EH (cell line): ENCODE measurements at places on chromosomes 16 and 17.

DNA sequence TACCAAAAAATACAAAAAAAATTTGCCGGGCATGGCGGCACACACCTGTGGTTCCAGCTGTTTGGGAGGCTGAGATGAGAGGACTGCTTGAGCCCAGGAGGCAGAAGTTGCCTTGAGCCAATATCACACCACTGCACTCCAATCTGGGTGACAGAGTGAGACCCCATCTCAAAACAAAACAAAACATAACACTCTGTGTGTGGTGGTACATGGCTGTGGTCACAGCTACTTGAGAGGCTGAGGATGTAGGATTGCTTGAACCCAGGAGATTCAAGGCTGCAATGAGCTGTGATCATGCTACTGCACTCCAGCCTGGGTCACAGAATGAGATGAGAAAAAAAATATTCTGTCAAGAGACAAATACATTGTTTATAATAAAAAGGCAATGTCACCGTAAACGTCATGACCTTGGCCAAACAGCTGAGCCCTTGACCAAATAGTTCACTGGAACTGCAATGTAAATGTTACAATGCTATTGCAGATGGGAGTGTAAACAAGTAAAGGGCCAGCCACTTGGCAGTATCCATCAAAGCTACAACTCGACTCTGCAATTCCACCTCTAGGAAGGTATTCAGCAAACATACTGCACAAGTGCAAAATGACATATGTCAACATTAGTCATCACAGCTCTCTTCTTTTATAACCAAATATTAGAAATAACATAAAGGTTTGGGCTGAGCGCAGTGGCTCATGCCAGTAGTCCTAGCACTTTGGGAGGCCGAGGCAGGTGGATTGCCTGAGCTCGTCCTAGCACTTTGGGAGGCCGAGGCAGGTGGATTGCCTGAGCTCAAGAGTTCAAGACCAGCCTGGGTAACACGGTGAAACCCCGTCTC, 16.9 kb downstream of the EARS2 start:
- no peak for DNase-seq

GRCh38 chr17:66715076-66715675, 119.7 kb upstream of the CACNG5 start:
- no peak for DNase-seq

- DNase-seq = peak; percentile 21
Measured at GRCh38 chr16:68539711-68540239, 684 bp downstream of the ZFP90 start.

DNA sequence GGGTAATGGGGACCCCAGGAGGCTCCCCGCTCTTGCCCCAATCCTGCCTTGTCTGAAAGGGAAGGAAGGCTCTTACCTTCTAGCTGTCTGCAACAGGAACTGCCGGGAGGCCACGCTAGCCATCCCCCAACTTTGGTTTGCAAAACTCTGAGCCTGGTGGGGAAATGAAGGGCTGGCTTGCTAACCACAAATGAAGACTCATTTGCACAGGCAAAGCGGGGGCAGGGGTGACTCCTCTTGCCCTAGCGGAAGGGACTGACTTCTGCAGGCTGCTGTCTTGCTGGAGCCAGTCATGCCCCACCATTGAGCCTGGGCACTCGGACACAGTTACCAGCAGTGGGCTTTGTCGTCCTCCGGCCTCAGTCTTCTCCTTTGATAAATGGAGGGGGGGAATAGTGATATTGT, 52.6 kb downstream of the PLCG2 start:
- DNase-seq = peak; percentile 4

DNA sequence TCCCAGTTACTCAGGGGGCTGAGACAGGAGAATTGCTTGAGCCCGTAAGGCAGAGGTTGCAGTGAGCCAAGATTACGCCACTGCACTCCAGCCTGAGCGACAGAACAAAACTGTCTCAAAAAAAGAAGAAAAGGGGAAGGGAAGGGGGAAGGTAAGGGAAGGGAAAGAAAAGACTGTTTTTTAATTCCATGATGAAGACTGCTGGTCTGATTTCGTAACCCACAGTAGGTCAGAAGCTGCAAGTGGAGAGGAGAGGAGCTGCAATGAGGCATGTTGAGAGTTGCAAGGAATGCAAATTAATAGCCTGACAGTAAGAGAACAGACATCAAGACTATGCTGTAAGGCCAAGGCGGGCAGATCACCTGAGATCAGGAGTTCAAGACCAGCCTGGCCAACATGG, 33.3 kb downstream of the HELZ start:
- DNase-seq = peak; percentile 64

- no peak for DNase-seq
Measured at GRCh38 chr16:13926891-13927290, 6.9 kb downstream of the ERCC4 start.

DNA sequence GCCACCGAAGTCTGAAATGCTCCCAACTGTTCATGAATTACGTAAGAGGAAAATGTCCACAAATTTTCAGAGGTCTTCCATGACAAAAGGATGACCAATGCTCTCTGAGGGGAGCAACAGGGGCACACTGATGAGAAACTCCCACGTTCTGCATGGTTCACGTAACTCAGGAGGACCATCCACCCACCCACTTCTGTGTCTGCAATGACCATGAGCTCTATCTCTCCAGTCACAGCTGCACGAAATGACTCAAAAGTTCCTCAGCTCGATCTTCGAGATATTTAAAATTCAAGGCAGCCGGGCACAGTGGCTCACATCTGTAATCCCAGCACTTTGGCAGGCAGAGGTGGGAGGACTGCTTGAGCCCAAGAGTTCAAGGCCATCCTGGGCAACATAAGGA, 15.8 kb downstream of the WDR45B start:
- DNase-seq = no peak

GRCh38 chr17:28065706-28066105, 23.2 kb downstream of the NLK start:
- no peak for DNase-seq

GRCh38 chr17:17180141-17180603, 26.0 kb downstream of the PLD6 start:
- no peak for DNase-seq

- peak; percentile 50 for DNase-seq
Measured at GRCh38 chr16:69542974-69543373, 22.8 kb upstream of the NFAT5 start.

DNA sequence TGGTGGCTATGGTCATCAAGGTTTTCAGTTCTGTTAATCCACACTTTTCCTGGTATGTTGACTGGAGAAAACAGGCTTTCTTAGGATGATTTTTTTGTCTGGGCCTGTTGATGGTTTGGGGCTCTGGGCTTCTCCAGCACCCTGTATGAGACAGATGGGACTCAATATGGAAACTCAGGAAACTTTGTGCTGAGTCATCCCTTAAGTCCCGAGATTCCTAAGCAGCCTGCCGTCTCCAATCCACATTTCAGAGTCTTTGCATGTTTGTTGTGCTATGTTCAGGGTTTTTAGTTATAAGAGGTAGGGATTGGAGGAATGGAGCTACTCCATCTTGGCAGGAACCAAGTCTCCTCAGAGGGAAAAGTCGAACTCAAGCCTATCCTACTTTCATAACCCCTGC, 253.3 kb upstream of the FOXF1 start:
- DNase-seq = peak; percentile 25

GRCh38 chr17:78839762-78840529, 668 bp downstream of the USP36 start:
- DNase-seq = peak; percentile 54

GRCh38 chr17:50664788-50665458, 30.2 kb downstream of the ABCC3 start:
- DNase-seq = no peak

GRCh38 chr17:47850373-47850691, 631 bp downstream of the SP6 start:
- no peak for DNase-seq

DNA sequence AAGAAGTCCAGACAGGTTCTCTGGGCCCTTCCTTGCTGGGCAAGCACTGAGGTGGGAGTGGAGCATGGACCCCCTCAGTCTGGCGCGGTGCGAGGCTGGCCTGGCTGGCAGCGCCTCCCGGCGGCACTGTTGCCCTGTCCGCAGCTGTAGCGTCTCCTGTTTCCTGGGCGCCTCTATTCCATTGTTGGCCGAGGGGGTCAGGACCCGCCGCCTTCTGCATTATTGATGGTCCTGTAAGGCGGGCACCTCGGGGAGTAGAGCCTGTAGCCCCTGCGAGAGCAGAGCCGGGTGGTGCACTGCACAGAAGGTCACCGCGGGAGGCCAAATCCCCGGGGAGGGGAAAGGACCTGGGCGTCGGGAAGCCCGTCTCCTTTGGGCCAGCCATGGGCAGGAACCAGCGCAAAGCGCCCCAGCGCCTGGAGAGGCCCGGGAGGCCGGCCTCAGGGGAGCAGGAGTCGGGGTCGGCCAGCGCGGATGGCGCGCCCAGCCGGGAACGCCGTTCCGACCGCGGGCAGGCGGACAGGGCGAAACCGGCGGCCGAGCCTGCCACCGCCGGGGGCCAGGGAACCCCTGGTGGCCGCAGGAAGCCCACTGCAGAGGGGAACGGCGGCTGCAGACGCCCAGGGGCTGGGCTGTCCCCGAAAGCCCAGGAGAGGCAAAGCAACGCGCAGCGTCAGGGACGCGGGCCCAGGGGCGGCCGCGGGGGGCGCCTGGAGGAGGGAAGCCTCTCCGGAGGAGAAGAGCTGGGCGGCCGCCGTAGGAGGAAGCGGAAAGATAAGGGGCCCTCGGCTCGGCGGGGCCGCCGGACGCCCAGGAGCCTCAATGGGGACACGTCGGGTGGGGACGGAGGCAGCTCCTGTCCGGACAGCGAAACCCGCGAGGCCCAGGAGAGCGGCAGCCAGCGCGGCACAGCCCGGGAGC, at the start of gene MYO15B:
Gene MYO15B (plus strand): TSS at position 126 of the 921 bp plus-strand sequence. CDS start 258 bp downstream, at position 384.
- no peak for DNase-seq

GRCh38 chr17:48027322-48027981, 10.1 kb downstream of the COPZ2 start:
- no peak for DNase-seq

DNA sequence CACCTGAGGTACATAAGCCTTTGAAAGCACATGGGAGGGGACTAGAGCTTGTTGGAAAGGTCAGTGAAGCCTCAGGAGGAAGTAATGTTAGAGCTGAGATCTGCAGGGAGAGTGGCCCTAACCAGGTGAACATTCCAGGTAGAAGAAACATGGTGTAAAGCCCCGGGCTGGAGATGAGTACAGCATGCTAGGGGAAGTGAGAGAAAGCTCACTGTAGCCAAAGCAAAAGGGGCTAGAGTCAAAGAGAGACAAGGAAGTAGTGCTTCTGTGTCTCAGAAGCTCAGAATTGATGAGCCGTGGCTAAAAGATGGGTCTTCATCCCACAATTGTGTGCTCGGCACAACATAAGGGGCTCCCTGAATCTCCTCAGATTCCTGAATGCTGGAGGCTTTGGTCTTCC, 481.8 kb downstream of the XYLT1 start:
- no peak for DNase-seq

GRCh38 chr16:72921106-72921505, 126.8 kb downstream of the ZFHX3 start:
- no peak for DNase-seq

GRCh38 chr17:2138318-2138717, 83.4 kb downstream of the HIC1 start:
- peak; percentile 57 for DNase-seq

- DNase-seq = peak; percentile 71
Measured at GRCh38 chr16:50665128-50665878, 15.8 kb downstream of the SNX20 start.

DNA sequence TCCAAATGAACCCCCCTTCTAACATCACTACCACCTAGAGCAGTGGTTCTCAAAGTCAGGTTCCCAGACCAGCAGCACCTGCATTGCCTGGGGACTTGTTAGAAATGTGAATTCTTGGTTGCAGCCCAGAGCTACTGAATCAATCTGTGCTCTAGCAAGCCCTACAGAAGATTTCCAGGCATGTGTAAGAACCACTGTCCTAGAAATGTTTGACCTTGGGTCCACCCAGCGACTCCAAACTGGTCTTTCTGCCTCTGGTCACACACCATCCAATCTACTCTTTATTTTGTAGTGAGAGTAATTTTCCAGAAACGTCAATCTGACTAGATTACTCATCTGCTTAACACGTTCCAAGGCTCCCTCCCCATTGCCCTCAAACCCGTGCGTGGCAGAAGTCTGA, 169.9 kb downstream of the HAPSTR1 start:
- DNase-seq = no peak

- DNase-seq = peak; percentile 91
Measured at GRCh38 chr17:69870091-69870530, 204.9 kb upstream of the KCNJ16 start.

DNA sequence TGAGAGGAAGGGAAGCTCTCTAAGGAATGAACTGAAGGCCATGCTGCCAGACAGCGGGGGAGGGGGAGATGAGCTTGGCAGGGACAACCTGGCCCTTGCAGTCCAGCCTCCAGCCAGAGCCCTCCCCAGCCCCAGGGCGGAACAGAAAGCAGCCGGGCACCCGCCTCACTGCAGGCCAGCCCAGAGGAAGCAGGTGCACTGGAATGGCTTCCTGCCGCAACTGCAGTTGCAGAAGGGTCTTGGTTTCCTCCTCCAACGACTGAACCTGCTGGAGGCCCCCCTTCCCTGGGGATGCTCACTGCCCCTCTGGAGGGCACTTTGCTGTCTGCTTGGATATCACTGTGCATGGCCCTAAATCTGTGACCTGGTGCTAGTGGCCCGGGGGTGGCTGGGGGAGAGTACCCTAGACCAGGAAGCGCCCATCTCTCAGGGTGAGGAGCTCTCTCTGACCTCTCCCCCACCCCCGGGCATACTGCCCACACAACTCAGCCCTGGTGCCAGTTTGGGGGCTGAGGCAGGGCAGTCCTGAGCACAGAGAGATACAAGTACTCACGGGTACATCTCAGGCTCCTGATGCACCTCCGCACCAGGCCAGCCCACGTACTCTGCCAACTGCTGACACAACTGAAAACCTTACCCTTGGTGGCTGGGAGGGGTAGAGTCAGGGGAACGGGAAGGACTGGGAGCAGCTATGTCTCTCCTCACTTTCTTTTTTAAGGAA, 41.1 kb downstream of the MYO18A start:
- no peak for DNase-seq

GRCh38 chr17:65657251-65657828, 95.9 kb upstream of the AXIN2 start:
- no peak for DNase-seq

DNA sequence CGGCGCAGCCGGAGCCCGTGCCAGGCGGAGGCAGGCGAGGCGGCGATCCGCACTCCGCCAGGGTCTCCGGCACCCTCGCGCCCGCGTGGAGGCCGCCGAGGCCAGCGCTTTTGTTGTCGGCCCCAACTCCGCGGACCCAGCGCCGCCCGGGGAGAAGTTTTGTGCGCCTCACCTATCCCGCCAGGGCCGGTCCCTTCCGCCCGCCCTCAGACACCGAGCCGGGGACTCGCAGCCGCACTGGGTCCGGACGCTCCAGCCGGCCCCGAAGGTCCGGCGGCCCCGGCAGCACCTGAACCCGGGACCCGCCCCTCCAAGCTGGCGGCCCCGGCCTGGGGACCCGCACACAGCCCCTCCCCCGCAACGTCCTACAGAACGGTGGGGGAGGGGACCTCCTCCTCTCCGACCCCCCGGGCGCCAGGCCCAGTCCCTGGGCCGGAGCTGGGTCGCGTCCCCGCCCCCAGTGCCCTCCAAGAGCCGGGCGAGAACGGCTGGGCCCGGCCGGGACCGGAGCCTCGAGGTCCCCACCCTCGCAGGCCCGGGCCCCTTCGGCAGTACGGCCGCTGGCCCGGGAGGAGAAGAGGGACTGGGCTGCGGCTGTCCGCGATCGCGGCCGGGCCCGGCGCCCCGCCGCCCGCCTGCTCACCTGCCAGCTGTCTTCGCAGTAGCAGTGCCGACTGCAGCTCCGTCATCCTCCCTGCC, 698 bp downstream of the UBE2G1 start:
- peak; percentile 28 for DNase-seq

- no peak for DNase-seq
Measured at GRCh38 chr16:79691007-79691406, 90.5 kb upstream of the MAF start.
